ENCODE measurements at places on chromosomes 12 and 14.

GRCh38 chr12:49232940-49233841, 31.7 kb upstream of the TUBA1C start:
- no peak for DNase-seq

- DNase-seq, result no peak
These were observed 194.0 kb downstream of the ZFP36L1 start for GRCh38 chr14:68598621-68599447.

DNA sequence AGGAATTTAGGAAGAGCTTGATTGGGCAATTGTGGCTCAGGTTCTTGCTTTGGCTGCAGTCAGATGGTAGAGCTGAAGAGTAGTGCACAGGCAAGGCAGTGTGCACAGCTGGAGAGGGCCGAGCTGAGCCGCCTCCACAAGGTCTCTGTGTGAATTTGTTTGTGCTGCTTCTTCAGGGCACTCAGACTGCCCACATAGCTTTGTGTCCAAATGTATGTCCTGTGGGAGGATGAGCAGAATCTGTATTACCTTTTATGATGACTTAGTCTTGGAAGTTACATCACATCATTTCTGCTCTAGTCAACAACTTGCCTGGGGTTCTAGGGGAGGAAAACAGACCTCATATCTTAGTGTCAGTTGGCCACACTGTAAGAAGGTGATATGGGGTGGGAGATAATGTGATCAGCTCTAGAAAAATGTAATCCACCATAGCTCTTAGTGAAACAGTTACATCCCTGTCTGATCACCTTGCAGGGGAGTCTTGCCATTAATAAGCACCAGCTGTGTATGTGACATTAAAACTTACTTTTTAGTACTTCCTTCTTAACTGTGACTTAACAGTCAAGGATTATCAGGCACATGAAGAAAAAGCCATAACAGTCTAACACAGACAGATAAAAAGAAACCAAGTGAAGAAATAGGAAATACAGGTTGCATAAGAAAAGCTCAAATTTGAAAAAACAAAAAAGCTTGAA, 53.4 kb downstream of the RCOR1 start:
- no peak for DNase-seq

DNA sequence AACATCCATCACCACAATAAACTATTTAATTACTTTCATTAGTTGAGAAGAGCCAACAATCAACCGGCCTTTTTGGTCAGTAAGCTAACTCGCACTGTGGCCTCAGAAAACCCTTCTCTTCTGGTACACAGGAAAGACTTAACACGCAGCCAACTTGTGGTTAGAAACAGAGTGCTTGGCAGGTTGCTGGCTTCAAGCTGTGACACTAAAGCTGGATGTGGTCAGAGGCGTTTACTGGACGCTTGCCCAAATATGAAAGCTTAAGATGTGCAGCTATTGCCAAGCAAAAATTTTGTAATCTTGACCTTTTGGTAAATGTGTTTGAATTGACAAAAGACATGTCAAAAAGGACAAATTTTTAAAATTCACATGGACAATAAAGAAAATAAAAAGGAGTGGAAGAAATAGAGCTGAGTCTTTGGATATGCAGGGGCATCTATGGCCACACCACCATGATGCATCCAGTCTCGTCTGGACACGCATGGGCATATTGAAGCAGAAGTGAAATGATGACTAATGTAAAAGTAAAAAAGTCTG, 2.6 kb upstream of the KLRK1 start:
- DNase-seq, result no peak

- no peak for DNase-seq
These were observed 38.4 kb downstream of the GALNT16 start for GRCh38 chr14:69298131-69299071.
